ENCODE measurements at places on chromosomes 12 and 14.

GRCh38 chr12:125211464-125211863 lies 146.2 kb downstream of the AACS start:
- DNase-seq, result no peak

DNA sequence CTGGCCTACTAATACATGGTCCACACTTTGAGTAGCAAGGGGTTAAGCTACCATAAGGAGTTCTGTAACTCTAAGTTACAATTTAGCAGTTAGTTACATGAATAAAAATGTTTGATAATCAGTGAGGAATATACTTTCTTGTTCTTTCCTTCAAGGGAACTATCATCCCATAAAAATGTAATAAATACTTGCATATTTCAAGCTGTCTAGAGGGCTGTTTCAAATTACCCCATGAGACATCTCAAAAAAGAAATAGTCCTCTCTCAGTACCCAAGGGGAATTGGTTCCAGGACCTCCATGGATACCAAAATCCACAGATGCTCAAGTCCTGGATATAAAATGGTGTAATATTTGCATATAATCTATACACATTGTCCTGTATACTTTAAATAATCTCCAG lies 48.7 kb upstream of the GNG2 start:
- no peak for DNase-seq

- no peak for DNase-seq
These were observed 59.5 kb upstream of the FUT8 start for GRCh38 chr14:65352964-65353530.

GRCh38 chr12:42296503-42297109 lies 29.3 kb downstream of the ZCRB1 start:
- DNase-seq, result peak; percentile 5

DNA sequence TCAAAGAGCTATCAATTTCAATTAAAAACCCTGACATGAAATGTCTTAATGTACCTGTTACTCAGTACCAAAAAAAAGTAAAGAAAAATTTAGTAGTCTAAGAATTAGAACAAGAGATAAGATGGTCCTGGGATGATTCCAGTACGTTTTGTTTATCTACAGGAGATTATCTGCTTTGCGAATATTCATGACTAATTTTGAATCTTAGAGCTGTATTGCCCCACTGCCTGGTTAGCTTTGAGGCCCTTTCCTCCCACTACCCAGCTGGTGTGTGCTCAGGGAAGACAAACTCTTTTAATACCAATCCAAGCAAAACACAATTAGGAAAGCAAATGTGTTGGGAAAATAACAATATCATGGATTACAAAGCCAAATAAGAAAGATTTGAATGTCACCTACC lies 263.5 kb downstream of the FOXG1 start:
- DNase-seq, result no peak

- DNase-seq, result no peak
These were observed 207.1 kb downstream of the PIK3C2G start for GRCh38 chr12:18468246-18469075.

DNA sequence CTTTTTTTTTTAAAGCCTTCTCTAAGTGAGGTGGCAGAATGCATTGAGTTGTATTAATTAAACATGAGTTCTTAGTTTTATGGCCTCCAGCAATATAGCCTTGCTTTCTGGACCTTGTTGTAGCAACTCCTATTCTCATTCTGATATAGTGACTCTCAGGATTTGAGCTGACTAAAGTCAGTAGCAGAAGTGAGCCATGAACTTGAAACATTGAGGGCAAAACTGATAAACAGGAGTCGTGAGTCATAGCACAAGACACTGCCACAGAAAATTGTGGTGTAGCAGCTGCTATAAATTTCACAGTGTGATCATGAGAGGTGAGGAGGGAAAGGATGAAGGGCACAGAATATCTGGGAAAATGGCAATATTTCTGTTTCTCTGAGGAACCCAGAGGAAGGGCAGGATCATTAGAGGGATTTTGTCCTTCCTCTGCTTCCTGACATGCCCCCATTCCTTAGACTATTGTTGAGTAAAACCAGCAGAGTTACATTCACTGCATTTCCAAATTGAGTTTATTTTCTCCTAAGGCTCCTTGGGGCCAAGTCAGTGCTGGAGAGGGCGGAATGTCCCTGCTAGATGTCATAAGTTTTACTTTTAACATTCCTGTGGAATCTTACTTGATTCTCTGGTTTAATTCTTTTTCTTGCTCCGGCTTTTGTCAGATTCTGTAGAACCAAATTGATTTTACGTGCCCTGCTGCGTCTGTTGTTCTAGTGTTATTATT lies 7.5 kb downstream of the KLRG1 start:
- peak; percentile 3 for DNase-seq

DNA sequence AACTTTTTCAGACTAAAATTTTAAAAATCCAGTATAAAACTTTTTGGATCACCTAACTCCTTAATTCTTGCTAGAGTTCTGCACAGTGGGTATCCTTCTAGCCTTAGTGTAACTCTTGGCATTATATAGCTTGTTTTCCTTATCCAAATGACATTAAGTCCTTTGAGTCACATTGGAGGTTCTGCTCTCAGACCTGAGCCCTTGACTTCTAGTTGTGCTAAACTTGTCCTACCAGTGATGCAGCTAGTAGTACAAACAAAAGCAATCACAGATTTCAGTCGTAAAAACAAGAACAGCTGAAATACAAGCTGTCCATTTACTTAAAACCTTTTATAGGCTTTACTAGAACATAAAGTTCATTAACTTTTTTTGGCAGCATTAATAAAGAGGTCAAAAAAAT lies 10.5 kb downstream of the ZBTB1 start:
- no peak for DNase-seq

DNA sequence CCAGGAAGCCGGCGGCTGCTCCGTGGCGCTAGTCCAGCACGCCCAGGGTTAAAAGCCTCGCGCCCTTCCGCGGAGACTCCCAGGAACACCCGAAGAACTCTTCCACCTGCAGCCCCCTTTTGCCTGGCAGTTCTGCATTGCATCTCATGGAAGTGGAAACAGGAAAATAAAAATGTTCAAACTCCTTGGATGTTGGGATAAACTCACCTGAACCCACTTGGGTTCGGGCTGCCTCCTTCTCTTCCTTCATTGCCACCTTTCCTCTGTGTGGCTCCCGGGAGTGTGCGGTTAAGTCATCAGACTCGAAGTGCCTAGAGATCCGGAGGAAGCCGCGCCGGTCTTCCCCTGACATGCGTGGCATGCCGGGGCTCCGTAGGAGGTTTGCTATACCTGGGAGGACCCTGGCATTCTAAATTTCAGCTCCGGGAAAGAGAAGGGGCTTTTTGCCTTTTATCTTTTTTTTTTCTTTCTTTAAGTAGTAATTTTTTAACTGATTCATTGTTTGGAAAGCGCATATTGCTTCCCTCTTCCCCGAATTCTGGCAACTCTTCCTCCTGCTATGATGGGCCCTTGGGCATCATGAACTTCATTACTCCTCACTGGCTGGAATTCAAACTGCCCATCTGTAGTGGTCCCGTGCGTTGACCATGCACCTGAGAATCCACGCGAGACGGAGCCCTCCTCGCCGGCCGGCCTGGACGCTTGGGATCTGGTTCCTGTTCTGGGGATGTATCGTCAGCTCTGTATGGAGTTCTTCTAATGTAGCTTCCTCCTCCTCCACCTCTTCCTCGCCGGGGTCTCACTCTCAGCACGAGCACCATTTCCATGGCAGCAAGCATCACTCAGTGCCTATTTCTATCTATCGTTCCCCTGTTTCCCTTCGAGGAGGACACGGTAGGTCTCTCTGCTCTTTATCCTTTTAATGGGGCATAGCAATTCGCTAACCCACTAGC lies 931.4 kb downstream of the DIO2 start:
- no peak for DNase-seq

DNA sequence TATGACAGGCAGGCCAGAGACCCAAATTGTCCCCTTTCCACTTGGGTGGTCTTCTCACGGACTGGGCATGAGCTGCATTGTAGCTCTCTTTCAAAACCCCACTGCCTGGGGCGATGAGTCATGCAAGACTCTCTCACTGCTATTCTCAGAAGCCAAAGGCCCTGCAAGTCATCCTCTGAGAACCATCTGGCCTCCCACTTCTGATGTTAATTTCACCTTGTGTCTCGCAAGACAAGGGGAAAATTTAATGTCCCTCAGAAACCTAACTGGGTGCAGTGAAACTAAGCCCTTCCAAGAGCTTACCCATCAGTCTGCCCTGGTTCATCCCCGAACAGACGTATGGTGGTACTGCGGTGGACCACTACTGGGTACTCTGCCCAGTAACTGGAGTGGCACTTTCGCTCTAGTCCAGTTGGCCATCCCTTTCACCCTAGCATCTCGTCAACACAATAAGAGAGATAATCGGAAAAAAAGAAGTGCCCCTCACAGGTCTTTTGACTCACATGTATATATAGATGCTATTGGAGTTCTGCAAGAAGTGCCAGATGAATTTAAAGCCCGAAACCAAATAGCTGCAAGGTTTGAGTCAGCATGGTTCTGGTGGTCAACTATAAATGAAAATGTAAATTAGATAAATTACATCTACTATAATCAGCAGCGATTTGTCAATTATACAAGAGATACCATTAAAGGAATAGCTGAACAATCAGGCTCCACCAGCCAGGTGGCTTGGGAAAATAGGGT lies 31.3 kb upstream of the LALBA start:
- peak; percentile 46 for DNase-seq

DNA sequence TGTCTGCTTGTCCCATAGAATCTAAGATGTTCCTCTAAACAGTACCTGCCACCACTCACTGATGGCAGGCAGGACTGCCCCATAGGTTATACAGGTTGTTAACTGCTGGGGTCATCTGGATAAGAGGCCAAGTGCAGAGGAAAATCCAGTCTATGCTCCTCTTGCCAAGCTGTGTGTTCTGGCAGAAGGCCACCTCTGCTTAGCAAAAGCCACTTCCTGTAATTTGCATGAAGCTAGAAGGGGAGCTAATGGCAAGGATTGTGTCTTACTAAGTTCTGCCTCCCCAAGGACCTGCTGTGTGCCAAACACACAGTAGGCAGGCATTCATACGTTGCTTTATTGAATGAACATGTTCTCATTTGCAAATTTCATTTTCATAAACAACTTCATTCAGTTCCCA lies 445.4 kb downstream of the BCL11B start:
- no peak for DNase-seq

DNA sequence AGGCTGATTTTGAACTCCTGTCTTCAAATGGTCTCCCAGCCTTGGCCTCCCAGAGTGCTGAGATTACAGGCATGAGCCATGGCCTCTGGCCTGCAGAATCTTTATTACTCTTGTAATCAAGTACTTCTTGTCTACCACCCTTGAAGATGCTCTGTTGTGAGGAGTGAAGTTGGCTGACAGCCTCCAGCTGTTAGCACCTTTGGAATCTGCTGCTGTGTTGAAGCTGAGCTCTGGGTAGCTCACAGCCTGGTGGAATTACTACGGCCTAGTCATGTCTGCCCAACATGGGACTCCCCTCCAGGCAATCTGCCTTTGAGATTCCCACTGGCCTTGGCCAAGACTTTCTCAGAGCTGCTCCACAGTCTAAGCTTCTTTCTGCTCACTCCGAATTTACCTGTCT lies 5.8 kb upstream of the C12orf75 start:
- no peak for DNase-seq

- DNase-seq, result no peak
These were observed 22.2 kb upstream of the OR6J1 start for GRCh38 chr14:22666203-22666893.

DNA sequence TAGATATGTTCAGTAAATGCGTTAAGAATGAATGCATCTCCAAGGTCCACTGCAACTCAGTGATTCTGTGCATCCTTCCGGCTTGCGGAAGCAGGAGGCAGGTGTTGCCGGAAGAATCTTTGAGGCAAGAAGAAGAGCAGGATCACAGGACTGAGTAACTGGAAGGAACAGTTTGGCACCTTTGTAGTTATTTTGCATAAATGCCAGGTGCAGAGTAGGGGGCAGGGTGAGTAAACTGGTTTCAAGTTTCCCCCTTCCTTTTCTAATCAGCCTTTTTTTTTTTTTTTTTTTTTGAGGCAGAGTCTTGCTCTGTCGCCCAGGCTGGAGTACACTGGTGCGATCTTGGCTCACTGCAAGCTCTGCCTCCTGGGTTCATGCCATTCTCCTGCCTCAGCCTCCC lies 22.3 kb downstream of the DYRK4 start:
- no peak for DNase-seq

- no peak for DNase-seq
These were observed 39.1 kb upstream of the INF2 start for GRCh38 chr14:104650057-104650980.

- no peak for DNase-seq
These were observed 188.7 kb upstream of the PLXNC1 start for GRCh38 chr12:93959657-93960056.

DNA sequence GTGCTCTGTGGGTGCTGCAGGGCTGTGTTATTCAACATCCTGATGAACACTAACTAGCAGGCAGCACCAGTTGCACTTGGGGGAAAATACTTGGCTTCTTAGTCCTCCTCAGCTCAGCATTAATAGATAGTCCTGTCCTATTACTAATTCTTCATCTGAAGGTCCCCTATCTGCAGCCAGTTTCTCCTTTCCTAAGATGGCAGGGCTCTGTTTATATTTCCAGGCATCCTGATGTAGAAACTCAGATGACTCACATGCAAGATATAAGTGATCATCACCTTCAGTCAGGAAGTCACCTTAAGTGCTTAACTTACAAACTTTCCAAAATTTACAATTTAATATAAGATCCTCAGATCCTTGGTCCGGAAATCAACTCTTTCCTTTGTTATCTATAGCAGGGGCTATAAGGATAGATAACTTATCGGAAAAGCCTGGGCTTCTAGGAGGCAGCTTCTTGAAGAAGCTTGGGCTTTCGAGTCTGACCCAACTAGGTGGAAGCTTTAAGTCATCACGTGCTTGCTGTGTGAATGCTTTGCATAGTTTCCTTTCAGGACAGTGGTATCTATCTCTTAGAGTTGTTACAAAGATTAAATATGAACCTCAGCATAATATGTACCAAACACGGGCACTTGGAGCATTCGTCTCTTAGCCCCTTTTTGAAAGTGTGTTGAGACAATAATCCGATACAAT lies 181.0 kb upstream of the GRIP1 start:
- DNase-seq, result no peak

DNA sequence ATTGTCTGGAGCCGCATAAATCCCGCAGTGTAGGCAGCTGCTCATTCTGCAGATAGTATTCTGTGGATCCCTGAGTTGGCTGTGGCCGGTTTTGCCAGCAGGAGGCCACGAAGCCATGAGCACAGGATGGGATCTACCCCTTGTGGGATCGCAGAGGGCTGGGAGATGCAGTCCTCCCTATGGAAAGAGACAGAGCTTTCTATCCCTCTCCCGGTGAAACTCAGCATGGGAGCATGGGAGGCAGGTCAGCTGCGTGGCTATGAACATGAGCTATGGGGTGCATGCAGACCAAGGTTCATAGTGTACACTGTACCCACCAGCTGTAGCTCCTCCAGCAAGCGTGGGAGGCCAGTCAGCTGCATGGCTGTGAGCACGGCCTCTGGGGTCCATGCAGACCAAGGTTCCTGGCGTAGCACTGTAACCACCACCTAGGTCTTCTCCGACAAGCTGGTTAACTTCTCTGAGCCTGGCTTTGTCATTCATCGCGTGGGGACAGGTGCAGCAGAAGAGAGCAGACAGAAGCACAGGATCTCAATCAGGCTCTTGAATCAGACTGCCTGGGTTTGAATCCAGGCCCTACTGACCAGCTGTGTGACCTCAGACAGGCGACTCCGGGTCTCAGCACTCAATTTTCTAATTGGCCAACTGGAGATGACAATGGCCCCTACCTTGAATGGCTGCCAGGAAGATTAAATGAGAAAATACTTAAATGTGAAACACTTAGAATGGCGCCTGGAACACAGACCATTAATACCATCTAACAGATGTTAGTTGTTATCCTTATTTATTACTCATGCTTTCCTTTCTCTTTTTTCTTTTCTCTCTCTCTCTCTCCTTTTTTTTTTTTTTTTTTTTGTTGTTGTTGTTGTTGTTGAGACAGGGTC lies 6.0 kb downstream of the BDKRB1 start:
- DNase-seq, result no peak
